ENCODE measurements at places on chromosomes 16 and 17. TPM values are rescaled to one million over a fixed set of nuclear protein-coding genes. Genes with fewer than 3 reads are reported as not detected.
A peak's percentile ranks its signal among the peaks of the same experiment; 100 is the strongest.

The EME2 gene
- total RNA-seq, result 11.9 TPM

DNA sequence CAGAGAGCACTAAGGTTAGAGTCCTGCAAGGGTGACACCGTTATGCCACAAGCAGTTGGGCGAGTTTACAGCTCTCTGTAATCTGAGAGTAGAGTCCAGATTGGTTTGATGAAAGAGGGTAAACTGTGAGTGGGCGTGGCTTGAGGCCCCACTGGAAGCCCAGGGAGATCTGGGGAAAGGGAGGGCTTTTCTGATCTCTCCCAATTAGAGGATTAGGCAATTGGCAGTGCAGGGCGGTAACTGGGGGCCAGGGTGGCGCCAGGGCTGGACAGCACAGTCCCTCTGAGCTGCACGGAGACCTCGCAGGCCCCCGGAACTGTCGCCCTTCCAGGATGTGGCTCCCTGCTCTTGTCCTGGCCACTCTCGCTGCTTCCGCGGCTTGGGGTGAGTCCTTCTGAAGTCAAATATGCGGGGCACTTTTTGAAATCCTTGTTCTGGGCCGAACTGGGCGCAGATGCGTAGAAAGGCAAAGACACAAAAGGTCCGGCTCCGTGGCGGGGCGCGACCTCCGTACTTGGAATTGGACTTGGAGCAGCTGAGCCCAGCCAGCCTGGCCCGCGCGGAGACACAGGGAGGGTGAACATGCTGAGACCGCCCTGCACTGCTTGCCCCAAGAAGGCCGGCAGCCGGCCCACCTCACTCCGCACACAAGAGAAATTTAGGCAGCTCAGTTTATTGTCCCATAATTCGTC lies 72.4 kb downstream of the CES1 start:
- peak; percentile 26 for DNase-seq

The PAFAH1B1 gene
- total RNA-seq, result 120 TPM

DNA sequence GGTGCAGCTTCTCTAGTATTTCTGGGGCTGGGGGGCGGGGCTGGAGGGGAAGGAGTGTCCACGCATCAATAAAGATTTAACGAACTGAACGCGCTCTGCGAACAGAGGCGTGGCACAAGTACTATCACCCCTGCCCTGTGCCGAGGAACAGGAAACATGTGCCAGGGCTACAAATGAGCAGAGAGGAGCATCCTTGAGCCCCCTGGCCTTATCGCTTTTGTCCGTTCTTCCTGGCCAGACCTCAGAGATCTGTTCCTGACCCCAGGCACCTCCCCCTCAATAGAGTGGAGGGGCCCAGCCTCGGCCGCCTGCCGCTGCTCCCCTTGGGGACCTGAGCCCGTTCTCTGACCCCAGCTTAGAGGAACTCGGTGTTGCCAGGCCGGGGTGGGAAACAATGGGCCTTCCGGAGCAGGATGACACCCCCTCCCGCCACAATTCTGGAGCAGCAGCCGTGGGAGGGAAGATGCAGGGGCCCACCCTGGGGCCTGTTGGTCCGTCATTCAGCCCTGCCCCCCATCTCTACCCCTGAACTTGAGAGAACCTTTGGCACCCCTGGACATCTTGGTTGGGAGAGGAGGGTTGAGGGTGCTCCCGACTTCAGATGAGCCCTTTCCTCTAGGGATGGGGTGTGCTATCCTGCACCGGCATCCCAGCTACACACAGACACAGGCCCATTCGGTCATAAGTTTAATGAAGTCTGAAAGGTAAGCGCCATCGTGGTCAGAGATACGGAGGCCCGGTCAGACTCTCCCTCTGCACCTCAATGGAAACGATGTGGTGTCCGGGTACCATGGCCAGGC lies 1.1 kb downstream of the NAA38 start:
- peak; percentile 86 for DNase-seq

DNA sequence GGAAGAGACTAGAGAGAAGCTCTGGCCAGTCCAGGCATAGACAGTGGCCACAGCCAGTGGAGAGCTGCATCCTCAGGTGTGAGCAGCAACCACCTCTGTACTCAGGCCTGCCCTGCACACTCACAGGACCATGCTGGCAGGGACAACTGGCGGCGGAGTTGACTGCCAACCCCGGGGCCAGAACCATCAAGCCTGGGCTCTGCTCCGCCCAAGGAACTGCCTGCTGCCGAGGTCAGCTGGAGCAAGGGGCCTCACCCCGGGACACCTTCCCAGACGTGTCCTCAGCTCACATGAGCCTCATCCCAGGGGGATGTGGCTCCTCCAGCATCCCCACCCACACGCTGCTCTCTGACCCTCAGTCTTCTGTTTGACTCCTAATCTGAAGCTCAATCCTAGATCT lies 3.2 kb downstream of the RHBDF1 start:
- DNase-seq, result no peak

The FBXO39 gene
- 0.34 TPM for total RNA-seq

GRCh38 chr16:80687606-80688005 lies 116.8 kb downstream of the CDYL2 start:
- DNase-seq, result no peak

The MYO15A gene
- total RNA-seq, result 1.1 TPM

GRCh38 chr17:372157-373152 lies 19.8 kb upstream of the RPH3AL start:
- DNase-seq, result no peak

- DNase-seq, result no peak
Measured at GRCh38 chr17:61129267-61130254, 270.1 kb upstream of the TBX2 start.

GRCh38 chr16:85661740-85662481 lies 26.8 kb downstream of the GINS2 start:
- peak; percentile 17 for DNase-seq

DNA sequence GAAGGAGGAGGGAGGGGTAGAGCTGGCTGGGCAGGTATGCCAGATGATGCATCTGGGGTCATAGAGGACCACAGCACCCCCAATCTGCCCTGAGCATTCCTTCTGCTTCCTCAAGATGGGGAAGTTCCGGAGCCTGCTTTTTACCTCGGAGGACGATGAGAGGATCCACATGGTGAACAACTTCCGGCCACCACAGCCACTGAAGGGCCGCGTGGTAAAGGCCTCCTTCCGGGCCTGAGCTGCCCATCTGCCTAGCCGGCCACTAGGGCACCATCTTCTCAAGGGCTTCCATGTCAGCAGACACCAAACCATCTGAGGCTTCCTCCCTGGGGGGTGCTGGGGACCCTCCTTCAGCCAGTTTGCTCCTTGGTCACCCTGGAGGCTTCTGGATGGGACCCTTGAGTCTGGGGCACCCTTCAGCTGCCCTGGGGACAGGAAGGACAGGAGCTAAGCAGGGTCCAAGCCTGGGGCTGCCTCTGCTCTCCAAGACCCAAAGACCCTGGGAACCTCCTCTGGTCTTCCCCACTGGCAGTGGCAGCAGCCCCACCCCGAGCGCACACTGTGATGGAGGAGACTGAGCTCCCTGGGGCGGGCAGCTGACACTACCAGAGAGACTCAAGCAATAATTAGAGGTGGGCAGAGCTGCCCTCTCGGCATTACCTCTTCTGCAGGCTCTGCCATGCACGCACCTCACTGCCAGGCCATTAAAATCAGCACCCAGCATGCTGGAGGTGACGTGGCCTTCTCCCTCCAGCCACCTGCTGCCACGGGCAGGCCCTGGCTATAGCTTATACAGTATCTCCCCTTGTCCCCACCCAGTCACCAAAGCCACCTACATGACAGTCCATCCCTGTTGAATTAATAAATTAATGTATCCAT lies 9.3 kb downstream of the CA7 start:
- no peak for DNase-seq

DNA sequence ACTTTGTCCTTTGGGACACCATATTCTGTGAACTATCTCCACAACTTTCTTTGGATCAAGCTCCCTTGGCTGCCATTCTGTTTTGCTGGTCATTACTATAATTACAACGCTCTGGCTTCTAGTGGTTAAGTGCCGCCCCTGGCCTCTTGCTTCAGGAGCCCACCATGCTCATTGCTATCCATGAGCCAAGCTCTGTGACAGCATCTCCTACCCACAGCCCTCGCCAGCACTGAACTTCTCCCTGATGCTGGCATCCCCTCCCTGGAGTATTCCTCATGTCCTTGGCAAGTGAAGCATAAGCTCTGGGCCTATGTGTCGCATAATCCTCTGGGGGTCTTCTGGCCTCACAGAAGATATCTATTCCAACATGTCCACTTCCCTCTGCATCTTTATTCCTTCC lies 60.6 kb upstream of the DHX40 start:
- no peak for DNase-seq

The DNAI2 gene
- total RNA-seq, result not detected

DNA sequence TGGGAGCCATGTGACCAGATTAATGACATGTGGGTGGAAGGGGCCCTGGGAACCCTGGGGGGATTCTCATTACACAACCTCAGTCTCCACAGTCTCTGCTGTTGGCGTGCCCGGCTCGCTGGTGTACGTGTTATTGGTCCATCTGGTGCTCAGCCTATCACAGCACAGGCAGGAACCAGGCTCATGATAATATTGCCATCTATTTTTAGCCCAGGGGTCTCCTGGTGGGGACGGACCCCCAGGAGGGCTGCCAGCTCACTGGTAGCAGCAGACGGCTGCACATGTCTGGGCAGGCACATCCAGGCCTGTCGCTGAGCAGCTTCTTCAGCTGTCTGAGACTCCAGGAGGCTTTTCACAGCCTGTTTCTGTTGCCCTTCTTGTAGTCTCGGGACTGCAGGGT lies 123.8 kb downstream of the RAB11FIP4 start:
- DNase-seq, result no peak

The CX3CL1 gene
- total RNA-seq, result 13.7 TPM

GRCh38 chr16:23597003-23597756 lies 1.1 kb upstream of the NDUFAB1 start:
- peak; percentile 34 for DNase-seq

The CHST4 gene
- 0.16 TPM for total RNA-seq

GRCh38 chr16:84918006-84918909 lies 93.1 kb downstream of the ZDHHC7 start:
- DNase-seq, result no peak

- no peak for DNase-seq
Measured at GRCh38 chr16:30875871-30876801, 17.7 kb downstream of the BCL7C start.

The SULT1A2 gene
- 1.3 TPM for total RNA-seq

The FA2H gene
- total RNA-seq, result 0.29 TPM

The TTLL6 gene
- total RNA-seq, result 0.16 TPM

The CCL17 gene
- not detected for total RNA-seq

The DVL2 gene
- 23.8 TPM for total RNA-seq

The HSPB9 gene
- total RNA-seq, result 0.24 TPM

The MEFV gene
- 1.8 TPM for total RNA-seq

DNA sequence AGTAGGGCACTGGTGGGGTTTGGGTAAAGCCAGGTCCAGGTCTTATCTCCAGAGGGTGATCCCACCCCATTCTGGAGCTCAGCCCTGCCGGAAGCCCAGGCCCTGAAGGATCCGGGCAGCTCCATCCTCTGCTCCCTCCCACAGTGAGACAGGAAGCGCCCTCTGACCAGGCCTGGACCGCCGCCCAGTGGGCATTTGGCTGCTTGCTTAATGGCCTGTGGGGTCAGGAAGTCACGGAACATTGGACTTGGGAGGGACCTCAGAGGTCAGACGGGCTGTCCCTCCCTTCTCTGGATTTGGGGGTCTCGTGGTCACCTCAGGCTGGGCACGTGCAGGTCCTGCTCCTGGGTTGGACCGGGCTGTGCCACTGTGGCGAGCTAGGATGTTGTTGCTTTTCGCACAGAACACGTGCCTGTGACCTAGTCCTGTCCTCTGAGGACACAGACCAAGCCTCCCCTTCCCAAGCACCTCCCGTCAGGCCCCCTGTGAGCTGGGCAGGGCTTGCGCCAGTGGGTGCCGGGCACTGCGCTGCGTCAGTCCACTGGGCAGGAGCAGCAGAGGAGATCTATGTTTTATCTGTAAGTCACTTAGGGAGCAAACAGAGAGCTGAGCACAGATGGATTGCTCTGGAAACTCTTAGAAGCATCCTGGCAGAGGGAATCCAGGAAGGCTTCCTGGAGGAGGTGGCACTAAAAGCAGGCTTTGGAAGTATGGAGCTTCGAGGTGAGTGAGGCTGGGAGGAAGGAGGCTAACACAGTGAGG lies 49.4 kb upstream of the GSE1 start:
- peak; percentile 89 for DNase-seq

The CHST5 gene
- not detected for total RNA-seq

The TBC1D3G gene
- not detected for total RNA-seq

The HBA1 gene
- 62.0 TPM for total RNA-seq

DNA sequence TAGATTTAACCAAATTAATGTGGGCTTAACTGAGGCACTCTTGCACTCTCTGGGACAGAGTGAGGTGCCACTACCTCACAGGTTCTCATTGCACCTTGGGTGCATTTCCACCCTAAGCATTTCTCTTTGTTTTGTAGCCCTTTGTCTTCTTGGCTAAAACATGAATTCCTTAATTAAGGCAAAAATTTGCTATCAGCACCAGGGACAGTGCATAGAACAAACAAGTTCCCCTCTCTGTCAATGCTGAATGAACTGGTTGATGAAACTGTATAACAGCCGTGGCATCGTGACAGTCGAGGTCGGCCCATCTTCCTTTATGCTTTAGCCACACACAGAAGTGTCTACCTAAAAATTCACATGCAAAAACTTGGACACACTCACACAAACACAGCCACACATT lies 74.8 kb downstream of the HS3ST2 start:
- DNase-seq, result no peak

Measured in left cardiac atrium (tissue), 4 donors.